ENCODE measurements at places on chromosomes 6 and 20.

- DNase-seq = no peak
Measured at GRCh38 chr6:18561037-18561750, 174.0 kb downstream of the RNF144B start.

DNA sequence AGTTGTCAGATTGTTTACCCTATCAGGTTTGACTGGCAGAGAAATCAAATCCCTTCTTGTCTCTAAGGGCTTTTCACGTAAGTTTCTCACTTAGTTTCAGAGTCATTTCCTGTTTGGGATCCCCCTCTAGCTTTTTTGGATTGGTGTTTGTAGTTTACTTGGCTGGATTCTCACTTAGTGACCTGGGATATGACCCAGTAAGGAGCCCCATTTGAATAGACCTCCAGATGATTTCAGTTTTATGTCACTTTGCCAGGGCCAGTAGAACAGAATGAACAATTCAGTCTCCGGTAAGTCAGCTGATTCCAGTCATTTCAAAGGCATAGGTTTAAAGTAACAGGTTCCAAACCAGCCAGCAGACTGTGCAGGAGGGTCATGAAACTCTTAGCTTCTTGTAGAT, 8.2 kb downstream of the FAM135A start:
- no peak for DNase-seq

- no peak for DNase-seq
Measured at GRCh38 chr20:60233018-60233630, 274.9 kb downstream of the CDH26 start.

DNA sequence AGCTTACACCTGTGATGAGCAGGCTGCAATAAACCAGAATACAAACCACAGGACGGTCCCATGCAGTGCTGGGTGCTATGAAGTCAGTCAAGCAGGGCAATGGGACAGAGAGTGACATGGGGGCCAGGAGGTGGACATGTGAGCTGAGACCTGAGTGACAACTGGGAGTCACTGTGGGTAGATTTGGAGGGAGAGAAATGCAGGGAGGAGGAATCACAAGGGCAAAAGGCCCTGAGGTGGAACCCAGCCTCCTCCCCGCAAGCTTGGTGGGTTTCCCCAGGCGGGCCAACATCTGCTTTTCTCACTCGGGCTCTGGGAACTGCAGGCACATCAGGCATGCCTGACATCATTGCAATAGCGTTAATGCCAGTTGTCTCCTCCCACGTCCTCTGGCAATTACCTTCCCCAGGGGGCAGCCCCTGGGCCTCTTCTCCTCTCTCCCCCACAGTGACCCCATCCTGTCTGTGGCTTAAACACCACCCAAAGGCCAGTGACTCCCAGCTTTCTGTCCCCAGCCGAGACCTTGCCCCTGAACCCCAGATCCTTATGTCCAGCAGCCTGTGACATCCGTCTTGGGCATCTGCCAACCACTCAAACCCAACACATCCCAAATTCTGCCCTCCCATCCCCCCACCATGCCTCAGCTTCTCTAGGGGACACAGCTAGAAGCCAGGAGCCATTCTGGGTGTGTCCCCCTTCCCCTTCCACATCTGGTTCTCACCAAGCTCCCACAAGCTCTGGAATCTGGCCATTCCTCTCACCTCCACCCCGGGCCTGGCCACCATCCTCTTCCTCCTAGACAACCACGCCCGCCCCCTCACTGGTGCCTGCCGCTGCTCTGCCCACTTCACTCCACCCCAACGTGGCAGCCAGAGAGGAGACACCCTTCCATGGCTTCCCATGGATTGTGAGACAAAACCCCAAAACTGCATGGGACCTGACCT, 28.2 kb downstream of the PDRG1 start:
- DNase-seq = no peak

- no peak for DNase-seq
Measured at GRCh38 chr6:30463651-30464618, 25.4 kb upstream of the HLA-E start.
